Stimulated activated CD8-positive, alpha-beta memory T cell treated with anti-CD3 and anti-CD28 coated beads, Interleukin-2, amount 100 ng/mL, for 1 hour (primary cell): ENCODE measurements at places on chromosomes 13 and 19.
A peak's percentile ranks its signal among the peaks of the same experiment; 100 is the strongest.

DNA sequence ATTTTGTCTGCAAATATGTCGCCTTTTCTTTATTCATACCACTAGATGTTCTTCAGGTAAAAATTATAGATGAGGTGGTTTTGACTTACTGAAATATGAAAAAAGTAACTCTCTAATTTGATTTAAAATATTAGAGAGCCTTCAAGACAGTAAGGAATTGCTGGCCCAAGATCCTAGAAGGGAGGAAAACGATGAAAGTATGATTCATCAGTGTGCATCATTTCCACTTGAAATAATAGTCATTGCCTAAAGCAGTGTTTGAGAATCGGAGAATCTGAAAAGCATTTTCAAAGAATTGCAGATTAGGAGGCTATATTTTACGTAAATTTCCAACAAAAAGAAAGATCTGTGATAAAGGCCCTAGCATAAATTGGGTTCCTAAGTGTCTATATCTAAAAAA, 1707.9 kb upstream of the PRR20A start:
- DNase-seq = no peak

- no peak for DNase-seq
Measured at GRCh38 chr13:49756263-49756662, 36.2 kb downstream of the KPNA3 start.

- DNase-seq = no peak
Measured at GRCh38 chr19:34328982-34329381, 36.0 kb upstream of the GPI start.

DNA sequence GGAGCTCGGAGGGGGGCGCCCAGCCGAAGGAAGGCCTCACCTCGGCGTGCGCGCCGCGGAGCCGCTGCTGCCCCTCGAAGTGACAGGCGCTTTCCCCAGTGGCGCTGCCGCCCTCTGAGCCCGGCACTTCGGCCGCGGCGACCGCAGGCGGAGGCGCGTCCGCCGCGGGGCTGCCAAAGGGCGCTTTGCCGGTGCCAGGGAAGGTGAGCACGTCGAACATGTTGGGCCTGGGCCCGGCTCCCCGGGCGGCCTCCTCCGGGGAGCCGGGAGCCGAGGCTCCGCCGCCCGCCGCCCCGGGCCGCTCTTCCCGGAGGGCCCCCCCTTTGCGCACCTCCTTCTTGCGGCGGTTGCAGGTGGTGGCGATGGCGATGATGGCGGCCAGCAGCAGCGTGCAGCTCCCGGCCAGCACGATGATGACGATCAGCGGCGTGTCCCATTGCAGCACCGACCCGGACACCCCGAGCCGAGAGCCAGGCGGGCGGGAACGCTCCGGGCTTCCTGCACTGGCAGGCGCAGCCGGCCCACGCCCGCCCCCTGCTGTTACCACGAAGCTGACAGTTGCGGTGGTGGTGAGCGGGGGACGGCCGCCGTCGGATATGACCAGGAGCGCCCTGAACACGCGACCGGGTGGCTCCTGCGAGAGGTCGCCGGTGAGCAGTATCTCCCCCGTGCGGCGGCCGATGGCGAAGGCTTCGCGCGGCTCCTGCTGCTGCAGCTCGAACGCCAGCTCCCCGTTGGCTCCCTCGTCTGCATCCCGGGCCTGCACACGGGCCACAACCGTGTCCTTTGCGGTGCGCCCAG, 2.5 kb downstream of the PCDH8 start:
- no peak for DNase-seq

DNA sequence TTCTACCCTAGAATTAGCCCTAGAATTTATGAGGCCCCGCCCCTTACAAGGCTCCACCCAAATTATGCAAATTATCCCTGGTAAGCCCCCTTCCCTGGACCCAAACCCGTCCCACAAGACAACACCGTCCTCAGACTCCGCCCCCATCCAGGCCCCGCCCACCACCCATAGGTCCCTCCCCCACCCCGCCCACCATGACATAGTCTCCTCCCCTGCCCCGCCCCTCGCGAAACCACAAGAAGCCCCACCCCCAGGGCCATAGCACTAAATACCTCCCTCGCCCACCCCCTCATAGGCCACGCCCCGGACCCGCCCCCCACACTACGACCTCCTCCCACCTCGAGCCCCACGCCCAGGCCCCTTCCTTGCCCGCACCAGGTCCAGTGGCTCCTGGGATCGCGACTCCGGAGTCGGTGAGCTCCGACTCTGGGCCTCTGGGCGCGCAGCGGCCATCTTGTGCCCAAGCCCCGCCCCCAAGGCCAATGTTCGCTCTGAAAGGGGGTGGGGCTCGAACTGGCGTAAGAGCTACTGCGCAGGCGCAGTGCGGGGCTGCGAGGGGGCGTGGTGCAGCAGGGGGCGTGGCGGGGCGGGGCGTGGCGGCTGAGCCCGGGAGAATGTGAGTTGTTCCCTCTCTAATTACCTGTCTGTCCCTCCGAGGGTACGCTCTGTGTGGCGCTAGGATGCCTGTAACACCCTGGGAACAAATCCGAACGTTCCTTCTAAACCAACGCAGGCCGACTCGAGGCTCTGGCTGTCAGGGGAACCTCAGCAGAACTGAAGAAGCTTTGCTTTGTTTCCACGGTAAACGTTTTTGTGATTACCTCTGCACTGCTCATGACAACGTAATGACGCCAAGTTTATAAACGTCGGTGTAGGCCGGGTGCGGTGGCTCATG, at the start of gene ZNF784:
Gene ZNF784, minus strand, starts transcription at position 458 of the 895 bp plus-strand sequence. Its CDS starts 5 bp downstream, at position 453.
- peak; percentile 94 for DNase-seq

GRCh38 chr13:37168926-37169325, 63.5 kb upstream of the CSNK1A1L start:
- no peak for DNase-seq

- no peak for DNase-seq
Measured at GRCh38 chr13:50129081-50129705, 113.9 kb downstream of the KCNRG start.
